ENCODE measurements at places on chromosomes 4 and X.

DNA sequence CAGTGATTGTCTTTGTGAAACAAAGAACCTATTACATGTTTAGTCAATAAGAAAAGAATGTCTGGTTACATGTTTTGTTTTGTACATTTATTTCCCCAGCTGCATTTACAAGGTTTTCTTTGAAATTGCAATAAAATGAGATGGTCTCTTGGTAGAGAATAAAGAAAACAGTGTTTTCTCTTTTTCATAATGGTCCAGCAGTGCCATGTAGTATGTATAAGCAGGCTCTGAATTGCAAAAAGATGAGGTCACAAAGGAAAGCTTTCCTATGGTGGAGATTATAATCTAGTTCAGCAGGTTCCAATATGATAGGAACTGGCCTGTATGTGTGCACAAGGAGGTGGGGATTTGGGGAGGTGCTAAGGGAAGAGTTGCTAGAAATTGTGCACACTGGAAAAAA is 1417.3 kb downstream of the STIM2 start:
- H3K4me3 ChIP-seq, result no peak overlapping the region
- no peak for DNase-seq
- H3K36me3 ChIP-seq, result no peaks in the 10 kb centered on the region
- no peak overlapping the region for H3K27ac ChIP-seq
- no peaks in the 10 kb centered on the region for H3K4me1 ChIP-seq

GRCh38 chr4:1080432-1080831 is 32.9 kb downstream of the RNF212 start:
- no peak overlapping the region for H3K4me3 ChIP-seq
- H3K4me1 ChIP-seq, result no peaks in the 10 kb centered on the region
- H3K27ac ChIP-seq, result no peak overlapping the region
- no peaks in the 10 kb centered on the region for H3K36me3 ChIP-seq

DNA sequence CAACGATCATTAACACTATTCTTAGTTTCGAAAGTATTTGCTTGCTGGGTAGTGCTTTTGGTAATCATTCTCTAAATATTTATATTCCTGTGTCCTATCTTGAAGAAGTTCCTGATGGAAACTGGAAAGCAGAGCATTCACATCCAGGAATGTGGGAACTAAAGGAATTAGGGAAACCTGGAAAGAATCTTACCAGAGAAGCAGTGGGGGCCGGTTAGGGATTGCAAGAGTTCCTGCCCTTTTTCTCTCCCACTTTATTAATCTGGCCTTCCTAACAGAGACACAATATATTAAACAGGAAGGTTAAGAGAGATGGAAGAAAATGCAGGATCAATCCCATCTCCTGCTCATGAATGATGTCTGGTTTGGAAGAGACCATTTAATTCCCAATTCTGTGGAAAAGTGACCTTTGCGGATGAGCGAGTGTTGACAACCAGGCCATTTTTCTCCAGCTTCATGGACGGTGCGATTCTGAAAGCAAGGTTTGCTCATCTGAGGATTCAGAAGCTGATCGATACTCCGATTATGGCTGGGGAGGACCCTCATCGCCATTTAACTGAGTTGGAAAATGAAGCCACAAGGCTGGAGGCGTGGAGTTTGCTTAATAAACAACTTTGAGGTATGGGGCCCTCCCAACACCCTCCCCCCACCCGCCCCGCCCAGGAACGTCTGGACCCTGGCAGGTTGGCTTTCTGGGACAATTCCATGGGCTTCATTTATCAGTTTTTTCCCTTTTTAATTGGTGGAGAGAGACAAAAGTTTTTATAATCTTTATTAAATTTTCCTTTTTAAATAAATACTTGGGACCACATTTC is 52.3 kb downstream of the C4orf51 start:
- H3K27ac ChIP-seq, result peak overlapping the region; percentile 67
- peaks cover 14% of the 10 kb centered on the region for H3K4me1 ChIP-seq
- no peaks in the 10 kb centered on the region for H3K27me3 ChIP-seq
- no peak for DNase-seq

DNA sequence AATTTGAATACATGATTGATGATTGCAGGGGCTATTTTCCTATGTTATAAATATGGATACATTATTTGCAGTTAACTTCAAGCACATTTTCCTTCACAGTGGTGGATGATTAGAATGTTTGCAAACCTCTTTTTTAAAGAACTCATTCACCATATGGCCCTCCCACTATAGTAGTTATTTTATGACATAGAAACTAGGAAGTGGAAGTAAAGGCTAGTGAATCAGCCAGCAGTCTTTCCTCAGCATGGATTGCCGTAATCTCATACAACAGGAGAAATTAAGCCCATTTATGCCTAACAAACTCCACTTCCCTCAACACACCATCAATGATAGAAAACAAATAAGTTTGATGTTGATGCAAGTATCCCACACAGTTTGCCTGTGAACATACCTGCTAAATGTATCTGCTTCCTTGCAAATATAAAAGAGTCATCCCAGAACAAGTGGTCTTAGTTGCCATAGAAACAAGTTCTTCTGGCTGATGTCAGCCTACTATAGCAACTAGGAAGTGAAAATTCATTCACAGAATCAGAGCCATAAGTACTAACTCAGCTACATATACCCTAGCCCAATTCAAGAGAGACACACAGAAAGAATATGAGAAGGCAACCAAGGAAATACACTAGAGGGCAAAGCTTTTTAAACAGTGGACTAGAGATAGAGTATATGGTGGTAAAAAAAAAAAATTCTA is 100.9 kb upstream of the RADX start:
- no peaks in the 10 kb centered on the region for H3K36me3 ChIP-seq
- H3K4me1 ChIP-seq, result no peaks in the 10 kb centered on the region
- DNase-seq, result no peak
- no peak overlapping the region for H3K4me3 ChIP-seq
- no peaks in the 10 kb centered on the region for H3K27me3 ChIP-seq

DNA sequence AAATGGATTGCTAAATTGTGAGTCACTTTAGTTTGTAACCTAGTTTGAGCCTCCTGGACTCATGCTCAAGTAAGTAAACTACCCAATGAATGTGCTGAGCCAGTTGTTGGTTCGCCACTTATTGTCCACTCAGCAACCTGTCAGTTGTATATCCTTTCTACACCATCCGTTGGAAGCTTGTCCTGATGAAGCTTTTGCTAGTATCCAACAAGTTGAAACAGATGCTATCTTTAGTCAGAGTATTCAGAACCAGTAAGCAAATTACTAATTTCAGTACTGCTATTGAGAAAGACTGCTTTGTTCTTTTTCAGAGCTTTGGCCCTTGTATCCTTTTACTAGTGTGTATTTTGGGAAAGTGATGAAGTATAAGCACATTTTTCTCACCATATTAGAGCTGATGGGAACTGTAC is 4.3 kb upstream of the NAA15 start:
- H3K36me3 ChIP-seq, result peaks cover 14% of the 10 kb centered on the region
- peaks cover 76% of the 10 kb centered on the region for H3K4me1 ChIP-seq
- H3K27ac ChIP-seq, result no peak overlapping the region
- DNase-seq, result no peak
- H3K4me3 ChIP-seq, result no peak overlapping the region

- H3K4me3 ChIP-seq, result no peak overlapping the region
- DNase-seq, result no peak
- H3K4me1 ChIP-seq, result no peaks in the 10 kb centered on the region
- no peaks in the 10 kb centered on the region for H3K27me3 ChIP-seq
- H3K36me3 ChIP-seq, result no peaks in the 10 kb centered on the region
- no peak overlapping the region for H3K27ac ChIP-seq
These were observed 310.5 kb upstream of the DDX53 start for GRCh38 chrX:22689290-22689689.

GRCh38 chrX:11967986-11968869 is 170.0 kb upstream of the FRMPD4 start:
- H3K27me3 ChIP-seq, result no peaks in the 10 kb centered on the region
- no peak for DNase-seq
- no peak overlapping the region for H3K27ac ChIP-seq
- no peaks in the 10 kb centered on the region for H3K4me1 ChIP-seq
- no peaks in the 10 kb centered on the region for H3K36me3 ChIP-seq

DNA sequence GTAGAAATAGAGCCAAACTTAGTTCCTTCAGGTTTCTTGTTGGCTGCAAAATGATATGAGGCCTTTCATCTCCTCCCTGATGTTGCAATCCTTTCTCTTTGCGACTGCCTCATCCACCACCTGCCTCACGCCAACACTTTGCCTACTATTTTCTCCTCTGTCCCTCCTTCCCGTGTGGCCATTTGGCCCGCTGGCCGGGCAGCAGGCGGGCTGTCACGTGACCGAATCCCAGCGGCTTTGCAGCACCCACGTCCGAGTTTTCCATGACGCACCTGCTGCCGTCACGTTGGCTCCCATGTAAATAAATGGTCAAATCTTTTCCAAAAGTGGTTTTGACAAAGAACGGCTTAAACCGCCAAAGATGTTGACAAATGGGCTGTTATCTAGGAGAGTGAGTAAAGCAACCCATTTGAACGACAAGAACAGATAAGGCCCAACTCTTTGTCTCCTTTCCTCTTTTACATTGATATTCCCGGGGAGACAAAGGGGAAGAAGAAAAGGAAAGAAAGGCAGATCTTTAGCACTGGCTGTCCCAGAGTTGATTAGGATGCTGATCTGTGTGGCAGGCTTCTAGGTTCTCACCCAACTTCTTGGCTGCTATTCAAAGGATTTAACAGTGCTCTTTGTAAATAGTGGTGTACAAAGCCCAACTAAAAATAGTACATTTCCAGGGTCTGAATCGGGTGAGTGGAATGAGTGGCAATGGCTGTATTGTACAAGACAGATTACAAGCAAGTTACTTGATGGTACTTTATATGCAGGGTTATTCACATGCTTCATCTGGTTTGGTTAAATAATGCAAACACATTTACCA is 174.2 kb upstream of the JADE1 start:
- no peaks in the 10 kb centered on the region for H3K4me1 ChIP-seq
- no peak overlapping the region for H3K27ac ChIP-seq
- H3K4me3 ChIP-seq, result no peak overlapping the region
- H3K36me3 ChIP-seq, result no peaks in the 10 kb centered on the region
- H3K27me3 ChIP-seq, result no peaks in the 10 kb centered on the region

DNA sequence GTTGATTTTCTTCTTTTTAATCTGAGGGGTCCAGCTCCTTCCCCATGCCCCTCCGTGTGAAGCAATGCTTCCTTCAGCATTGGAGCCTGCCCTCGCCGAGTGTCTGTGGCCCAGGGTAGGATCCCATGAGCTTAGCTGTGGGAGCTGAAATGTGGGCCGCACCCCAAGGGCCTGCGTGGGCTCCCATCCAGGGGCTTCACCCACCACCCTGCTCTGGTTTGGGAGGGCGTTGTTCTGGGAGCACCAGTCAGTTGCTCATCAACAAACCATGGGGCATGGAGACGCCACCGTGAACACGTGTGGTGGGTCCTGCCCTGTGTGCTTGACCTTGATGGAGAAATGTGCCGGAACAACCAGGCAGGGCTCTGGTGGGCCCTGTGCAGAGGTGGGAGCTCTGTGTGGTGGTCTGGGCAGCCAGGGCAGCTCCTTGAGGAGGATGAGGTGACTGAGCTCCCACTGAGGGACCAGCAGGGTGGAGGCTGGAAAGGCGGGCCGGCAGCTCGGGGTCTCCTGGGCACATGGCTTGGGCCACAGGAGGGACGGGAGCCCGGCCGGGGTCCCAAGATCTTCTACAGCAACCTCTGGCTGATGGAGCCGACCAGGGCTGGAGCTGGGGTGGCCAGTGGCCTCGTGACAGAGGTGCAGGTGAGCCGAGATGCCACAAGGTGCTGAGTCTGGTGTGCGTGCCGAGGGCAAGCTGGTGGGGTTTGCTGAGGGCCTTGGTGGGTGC is 39.6 kb upstream of the NKX1-1 start:
- H3K27me3 ChIP-seq, result peaks cover 30% of the 10 kb centered on the region
- H3K4me1 ChIP-seq, result no peaks in the 10 kb centered on the region
- no peaks in the 10 kb centered on the region for H3K36me3 ChIP-seq
- no peak for DNase-seq
- no peak overlapping the region for H3K27ac ChIP-seq

DNA sequence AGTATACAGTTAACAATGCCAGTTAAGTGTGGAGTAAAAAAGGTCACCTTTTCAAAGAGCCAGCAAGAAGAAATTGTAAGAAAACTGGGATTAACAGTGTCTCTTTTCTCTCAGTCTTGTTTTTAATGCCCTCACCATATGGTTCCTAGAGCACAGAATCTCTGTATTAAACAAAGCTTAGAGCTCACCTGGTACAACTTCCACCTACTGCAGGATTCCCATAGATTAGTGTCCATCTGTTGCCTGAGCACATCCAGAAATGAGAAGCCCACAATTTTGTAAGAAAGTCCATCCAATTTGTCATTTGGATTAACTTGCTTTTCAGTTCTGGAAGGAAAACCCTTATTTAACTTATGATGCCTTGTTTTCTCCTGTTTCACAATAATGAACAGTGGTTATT is 1037.1 kb downstream of the STPG2 start:
- H3K4me1 ChIP-seq, result no peaks in the 10 kb centered on the region
- no peak overlapping the region for H3K4me3 ChIP-seq
- H3K27ac ChIP-seq, result no peak overlapping the region
- H3K27me3 ChIP-seq, result no peaks in the 10 kb centered on the region

DNA sequence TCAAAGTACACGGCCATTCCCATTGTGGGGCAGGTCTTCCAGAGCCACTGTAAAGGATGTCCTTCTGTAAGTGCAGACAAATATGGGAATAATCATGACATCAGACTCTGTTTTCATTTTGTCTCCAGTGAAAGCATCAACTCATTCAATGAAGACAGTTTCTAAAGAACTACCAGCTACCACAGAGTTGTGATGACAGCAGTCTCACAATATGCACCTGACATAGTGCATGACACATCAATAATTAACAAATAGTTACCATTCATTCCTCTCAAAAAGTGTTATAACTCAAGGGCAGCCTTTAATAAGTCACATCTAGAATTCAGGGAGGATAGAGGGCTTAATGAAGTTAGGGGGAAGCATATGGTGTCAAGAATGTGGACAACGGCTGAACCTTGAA is 20.2 kb downstream of the MTTP start:
- H3K4me1 ChIP-seq, result no peaks in the 10 kb centered on the region
- no peak overlapping the region for H3K27ac ChIP-seq
- H3K36me3 ChIP-seq, result no peaks in the 10 kb centered on the region

- no peaks in the 10 kb centered on the region for H3K4me1 ChIP-seq
- no peaks in the 10 kb centered on the region for H3K27me3 ChIP-seq
- no peak overlapping the region for H3K4me3 ChIP-seq
- H3K36me3 ChIP-seq, result peaks cover 3% of the 10 kb centered on the region
- no peak overlapping the region for H3K27ac ChIP-seq
These were observed 92.1 kb upstream of the ZCCHC13 start for GRCh38 chrX:74211911-74212310.

GRCh38 chrX:13341491-13342101 is 21.7 kb upstream of the ATXN3L start:
- no peaks in the 10 kb centered on the region for H3K27me3 ChIP-seq
- DNase-seq, result no peak
- H3K36me3 ChIP-seq, result no peaks in the 10 kb centered on the region
- peaks cover 3% of the 10 kb centered on the region for H3K4me1 ChIP-seq
- no peak overlapping the region for H3K27ac ChIP-seq

- no peak for DNase-seq
- no peak overlapping the region for H3K4me3 ChIP-seq
- peaks cover 6% of the 10 kb centered on the region for H3K36me3 ChIP-seq
- H3K27ac ChIP-seq, result no peak overlapping the region
These were observed 46.3 kb downstream of the TBCK start for GRCh38 chr4:106269711-106270110.
